ENCODE measurements at places on chromosomes 6 and 20. TPM values are rescaled to one million over a fixed set of nuclear protein-coding genes. Genes with fewer than 3 reads are reported as not detected.

DPPA5 gene
- not detected for total RNA-seq

DNA sequence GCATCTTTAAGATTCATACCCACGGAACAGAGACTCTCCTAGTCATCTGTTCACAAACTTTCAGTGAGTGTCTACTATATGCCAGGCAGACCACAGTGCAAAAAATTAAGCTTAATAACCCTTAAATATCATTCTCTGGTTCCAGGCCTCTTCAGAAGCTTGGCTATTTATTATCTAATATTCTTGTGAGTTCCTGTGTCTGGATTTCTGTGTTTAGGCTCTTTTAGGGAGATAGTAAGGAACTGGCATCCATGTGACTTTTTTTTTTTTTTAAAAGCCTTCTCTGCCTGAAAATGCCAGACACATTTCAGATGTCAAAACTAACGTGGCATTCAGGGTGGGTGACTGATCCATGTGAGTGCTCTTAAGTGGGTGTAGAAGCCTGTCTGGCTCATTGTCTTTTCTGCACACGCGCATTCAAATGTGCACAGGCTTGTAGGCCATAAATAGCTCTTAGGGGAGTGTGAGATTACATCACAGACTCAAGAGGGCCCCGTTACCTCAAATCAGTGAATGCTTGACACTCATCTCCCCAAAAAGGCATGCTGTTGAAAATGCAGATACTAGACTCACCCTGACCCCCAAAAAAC, 141.9 kb downstream of the GMPR start:
- DNase-seq = no peak

GRCh38 chr6:65979120-65979519, 272.1 kb upstream of the EYS start:
- DNase-seq = no peak

- DNase-seq = no peak
Measured at GRCh38 chr6:143772116-143773086, 70.7 kb upstream of the LTV1 start.

DNA sequence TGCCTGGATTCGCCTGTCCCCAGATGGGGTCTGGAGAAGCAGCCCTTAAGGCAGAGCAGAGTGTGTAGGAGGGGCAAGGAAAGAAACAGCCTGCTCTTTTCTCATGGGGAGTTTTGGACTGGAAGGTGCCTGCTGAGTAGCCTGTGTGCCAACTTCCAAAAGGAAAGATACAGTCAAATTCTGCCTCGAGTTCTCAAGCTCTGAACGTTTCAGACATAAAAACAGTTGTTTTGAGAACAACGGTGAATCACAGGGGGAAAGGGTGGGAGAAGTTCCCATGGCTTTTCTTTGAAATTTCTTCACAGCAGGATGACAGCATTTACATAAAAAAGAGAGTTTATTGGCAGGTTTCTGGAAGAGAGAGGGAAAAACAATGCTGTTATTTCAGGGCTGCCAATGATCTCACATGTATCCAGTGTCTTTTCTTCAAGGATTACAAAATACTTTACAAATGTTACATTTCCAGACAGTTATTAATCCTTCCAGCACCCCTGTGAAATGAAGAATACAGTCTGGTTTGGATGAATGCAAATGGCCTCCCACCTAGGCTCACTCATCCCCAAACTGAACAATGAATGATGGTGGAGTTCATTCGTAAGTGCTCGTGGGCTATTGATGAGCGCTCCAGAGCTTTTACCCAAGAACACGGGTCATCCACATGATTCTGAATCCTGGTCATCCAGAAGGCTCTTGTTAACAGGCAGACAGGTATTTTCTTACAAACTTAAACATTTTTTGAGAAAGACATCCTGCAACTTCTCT, 33.8 kb upstream of the ECI2 start:
- DNase-seq = no peak

DNA sequence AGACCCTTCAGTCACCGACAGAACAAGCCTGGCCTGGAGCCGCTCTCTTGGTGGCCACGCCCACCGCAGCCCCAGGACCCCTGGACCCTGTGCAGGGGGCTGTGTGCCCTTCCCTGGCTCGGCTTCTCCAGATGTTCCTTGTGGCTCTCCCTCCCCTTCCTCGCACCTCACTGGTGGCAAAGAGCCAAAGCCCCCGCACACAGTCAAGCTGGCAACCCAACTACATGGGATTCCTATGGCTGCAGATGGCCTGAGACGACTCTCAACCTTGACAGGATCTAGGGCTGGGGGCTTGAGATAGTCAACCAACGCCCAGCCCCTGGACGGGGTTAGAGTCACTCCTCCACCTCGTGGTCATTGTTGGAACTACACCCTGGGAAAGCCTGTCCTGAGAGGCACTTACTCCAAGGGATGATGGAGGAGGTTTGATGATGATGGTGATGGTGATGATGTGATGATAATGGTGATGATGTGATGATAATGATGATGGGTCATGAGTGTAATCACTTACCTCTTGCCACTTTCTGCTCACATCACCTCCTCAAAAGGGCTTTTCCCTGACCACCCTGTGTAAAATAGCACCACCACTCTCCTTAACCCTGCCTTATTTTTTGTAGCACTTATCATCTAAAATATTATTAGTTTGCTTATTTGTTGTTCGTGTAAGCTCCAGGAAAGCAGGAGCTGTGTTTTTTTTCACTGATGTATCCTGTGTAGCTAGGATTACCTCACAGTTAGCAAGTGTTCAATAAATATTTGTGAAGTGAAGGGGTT, 278.4 kb downstream of the LRFN2 start:
- no peak for DNase-seq

DNA sequence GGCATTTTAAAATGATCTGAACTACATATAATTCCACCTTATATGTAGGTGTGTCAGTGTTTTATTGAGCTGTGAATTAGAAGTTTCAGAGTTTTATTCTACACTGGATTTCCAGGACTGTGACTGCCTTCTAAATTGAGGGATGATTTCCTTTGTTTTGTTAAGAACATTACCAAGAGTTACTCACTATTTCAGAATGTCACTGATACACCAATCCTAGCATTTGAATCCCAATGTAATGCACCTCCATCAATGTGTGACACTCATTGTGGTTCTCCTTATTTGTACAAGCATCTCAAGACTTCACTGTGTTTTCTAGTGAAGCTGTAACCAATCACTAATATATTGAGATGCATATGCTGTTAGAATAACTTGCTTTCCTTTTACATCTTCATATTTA, 86.8 kb downstream of the PLCB1 start:
- peak; percentile 10 for DNase-seq

GRCh38 chr6:97656236-97656635, 373.2 kb upstream of the MMS22L start:
- DNase-seq = no peak

DNA sequence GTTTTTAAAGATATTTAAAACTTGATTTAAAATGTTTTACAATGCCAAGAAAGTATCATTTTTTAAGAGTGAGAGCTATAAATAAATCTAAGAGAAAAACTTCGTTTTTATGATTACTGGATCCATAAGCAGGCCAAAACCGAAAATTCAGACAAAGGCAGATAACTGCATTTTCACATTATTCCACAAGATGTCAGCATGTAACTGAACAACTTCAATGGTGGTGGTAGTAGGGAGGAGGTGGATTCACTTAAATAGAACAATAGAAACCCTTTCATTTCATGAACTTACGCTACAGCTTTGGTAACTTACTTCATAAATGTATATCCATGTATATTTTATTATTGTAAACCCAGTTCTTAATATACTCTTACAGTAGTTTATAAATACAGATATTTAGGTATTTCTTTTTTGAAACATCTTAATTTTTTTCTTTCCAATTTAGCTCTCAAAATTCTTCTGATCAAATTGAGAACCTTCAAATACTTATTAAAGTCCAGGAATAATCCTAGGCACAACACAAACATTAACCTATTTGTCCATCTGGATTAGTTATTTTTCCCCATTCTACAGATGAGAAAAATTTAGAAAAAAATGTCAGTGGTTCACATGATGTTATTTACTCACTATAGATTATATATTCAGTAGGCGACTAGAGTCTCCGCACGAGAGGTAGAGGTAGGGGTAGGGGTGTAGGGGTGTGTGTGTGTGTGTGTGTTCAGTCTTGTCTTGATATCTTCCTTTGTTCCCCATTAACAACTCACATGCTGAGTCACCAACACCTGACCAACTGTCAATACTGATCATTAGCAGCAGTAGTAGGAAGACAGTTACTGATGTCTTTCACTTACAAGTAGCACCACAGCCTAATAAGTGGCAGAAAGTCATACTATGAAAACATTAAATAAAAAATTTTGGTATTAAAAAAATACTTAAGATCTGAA, 111.5 kb downstream of the ARHGAP18 start:
- DNase-seq = no peak

GRCh38 chr6:29597184-29597583, 12.3 kb downstream of the OR2H2 start:
- no peak for DNase-seq

DNA sequence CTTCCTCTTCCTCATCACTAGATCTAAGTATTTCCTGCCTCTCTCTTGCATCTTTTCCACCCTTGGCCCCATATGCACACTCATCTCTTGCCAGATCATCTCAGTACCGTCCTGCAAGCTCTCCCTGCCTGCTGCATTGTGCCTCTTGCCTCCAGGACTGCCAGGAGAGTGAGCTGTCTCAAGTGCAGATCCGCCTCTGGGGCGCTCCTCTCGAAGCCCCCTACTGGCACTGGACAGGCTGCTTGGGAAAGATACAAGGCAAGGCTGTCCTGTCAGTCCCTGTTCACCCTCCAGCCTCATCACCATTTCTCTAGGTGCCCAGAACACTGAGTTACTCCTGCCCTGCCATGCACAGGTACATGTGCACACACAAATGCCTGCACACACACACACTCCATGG, 10.2 kb downstream of the SYNDIG1 start:
- DNase-seq = no peak
